Endodermal cell (in vitro differentiated cells): ENCODE measurements at places on chromosomes 1 and 21. TPM values are rescaled to one million over a fixed set of nuclear protein-coding genes. Genes with fewer than 3 reads are reported as not detected.

The FCRL4 gene
- not detected in 2 replicates for total RNA-seq

The INAVA gene
- total RNA-seq = 36.2 to 61.5 TPM (median 58.5 TPM) in 3 replicates

The ASAP3 gene
- 64.9 to 99.5 TPM (median 91.0 TPM) in 3 replicates for total RNA-seq

The DHCR24 gene
- 310 and 340 TPM in 2 replicates for total RNA-seq

The HOOK1 gene
- total RNA-seq = 19.5 and 19.9 TPM in 2 replicates

The MAP3K21 gene
- 12.8 to 15.4 TPM (median 14.6 TPM) in 3 replicates for total RNA-seq

The SV2A gene
- 23.9 and 26.2 TPM in 2 replicates for total RNA-seq

The CHI3L2 gene
- total RNA-seq = not detected in 2 replicates

The CXADR gene
- 84.3 and 86.7 TPM in 2 replicates for total RNA-seq

DNA sequence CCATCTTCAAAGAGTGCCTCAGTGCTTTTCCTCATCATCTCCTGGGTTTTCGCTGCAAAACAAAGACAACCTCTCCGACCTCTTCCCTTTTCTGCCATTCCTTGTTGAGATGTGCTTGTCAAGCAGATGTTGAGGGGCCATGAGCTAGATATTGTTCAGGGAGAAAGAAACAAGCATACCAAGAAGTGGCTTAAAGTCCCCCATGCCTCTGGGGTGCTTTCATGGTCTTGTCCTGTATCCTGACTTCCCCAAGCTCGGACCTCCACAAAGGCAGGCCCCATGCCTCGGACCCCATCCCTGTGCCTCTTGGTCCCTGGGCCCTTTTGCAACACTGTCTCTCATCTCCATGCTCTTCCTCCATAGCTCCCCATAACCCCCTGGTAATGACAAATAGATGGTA is 103.8 kb downstream of the C1orf94 start:
- no peak for DNase-seq

- DNase-seq = peak; percentile 82
Measured at GRCh38 chr1:184270556-184270955, 116.3 kb upstream of the C1orf21 start.

GRCh38 chr1:220784751-220785150 is 2.0 kb upstream of the MTARC1 start:
- peak; percentile 55 for DNase-seq

DNA sequence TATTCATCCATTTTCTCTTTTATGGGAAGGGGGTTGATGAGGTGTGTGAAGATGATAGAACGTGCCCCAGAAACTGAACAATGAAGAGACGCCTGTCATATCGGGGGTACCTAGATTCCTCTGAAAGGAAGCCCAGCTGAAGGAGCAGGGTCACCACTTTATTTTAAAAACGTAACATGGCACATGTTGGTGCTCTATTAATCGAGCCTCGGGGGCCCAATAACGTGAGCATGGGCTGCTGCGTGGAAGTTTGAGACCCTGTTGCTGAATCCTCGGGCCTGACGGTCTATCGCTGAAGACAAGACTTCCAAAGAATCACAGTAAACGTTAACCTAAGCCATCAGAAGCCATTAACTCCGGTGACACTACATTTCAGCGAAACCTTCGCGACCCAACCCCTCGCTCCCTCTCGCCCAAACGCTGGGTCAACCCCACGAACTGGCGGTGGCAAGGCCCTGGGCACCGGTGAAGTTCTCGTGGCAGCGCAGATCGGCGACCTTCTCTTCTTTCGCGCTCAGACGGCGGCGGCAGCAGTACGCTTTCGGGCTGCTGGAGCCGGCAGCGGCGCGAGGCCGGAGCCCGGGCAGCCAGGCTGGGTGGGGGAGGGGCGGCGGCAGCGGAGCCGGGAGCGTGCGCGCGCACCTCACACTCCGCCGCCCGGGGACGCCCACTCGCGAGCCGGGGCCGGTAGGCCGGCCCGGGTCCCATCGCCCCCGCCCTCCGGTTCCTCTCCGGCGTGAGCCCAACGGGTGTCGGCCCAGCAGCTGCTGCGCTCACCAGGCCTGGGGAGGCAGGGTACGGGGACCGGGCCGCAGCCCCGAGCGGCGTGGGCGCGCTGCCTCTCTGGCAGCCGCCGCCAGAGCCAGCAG is 838 bp upstream of the MAN1A2 start:
- DNase-seq = peak; percentile 90

DNA sequence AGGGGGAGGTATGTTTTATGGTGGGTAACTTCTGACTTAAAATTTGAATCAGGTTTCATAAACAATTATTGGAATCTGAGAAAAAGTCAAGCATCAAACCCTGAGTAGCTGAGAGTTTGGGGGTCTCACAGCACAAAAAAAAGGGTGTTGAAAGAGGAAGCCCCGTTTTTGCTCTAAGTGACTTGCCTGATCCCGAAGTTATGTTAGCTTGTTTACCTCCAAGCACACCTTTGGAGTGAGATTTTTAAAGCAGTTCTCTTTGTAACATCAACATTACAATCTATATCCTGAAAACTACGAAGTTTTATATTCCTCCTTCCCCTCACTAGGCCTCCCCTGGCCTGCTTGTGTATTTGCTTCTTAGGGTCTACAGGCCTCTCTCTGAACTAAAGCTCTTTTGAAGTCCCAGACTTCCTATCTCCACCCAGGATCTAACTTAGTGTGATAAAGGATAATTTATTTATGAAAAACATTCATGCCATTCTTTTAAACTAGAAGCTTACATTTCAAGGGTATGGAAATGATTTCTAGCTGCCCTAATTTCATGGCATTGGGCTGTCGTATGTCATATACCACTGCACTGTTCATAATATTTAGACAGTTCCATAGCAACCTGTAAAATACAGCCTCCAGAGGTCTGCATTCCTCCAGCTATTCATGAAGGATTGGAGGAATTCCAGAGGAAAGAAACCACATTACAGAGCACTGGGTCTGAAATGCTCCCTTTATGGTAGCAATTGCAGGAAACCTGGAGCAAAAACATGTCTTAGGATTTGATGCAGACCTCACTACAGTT is 36.1 kb upstream of the RGS1 start:
- no peak for DNase-seq

DNA sequence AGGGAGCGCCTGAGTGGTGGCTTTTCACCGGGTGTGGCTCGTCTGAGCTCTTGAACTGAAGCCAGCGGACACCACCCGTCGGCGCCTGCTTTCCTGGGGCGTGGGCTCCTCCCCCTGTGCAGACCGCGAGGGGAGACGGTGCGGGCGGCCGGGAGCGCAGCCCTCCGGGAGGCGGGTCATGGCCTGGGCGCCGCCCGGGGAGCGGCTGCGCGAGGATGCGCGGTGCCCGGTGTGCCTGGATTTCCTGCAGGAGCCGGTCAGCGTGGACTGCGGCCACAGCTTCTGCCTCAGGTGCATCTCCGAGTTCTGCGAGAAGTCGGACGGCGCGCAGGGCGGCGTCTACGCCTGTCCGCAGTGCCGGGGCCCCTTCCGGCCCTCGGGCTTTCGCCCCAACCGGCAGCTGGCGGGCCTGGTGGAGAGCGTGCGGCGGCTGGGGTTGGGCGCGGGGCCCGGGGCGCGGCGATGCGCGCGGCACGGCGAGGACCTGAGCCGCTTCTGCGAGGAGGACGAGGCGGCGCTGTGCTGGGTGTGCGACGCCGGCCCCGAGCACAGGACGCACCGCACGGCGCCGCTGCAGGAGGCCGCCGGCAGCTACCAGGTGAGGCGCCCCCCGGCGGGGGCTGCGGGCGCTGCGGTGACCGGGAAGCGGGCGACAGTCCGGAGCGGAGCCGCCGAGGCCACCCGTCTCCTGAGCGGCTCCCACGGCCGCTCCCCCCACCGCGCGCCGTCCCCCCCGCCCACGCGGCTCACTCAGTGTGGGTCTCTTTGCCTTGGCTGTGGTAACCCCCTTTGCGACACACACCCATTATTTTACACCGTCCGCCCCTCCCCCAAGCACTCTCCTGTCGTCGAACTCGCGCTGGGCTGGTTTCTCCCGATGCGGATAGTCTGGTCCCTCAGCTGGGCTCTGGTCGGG is at the start of gene TRIM58:
Gene TRIM58 (plus strand): TSS at position 119 of the 916 bp plus-strand sequence. CDS start 60 bp downstream, at position 179.
- DNase-seq = no peak

- DNase-seq = no peak
Measured at GRCh38 chr1:155242805-155243358, 12.4 kb downstream of the ENTREP3 start.

- DNase-seq = no peak
Measured at GRCh38 chr21:42002421-42002958, 7.7 kb downstream of the ZBTB21 start.

DNA sequence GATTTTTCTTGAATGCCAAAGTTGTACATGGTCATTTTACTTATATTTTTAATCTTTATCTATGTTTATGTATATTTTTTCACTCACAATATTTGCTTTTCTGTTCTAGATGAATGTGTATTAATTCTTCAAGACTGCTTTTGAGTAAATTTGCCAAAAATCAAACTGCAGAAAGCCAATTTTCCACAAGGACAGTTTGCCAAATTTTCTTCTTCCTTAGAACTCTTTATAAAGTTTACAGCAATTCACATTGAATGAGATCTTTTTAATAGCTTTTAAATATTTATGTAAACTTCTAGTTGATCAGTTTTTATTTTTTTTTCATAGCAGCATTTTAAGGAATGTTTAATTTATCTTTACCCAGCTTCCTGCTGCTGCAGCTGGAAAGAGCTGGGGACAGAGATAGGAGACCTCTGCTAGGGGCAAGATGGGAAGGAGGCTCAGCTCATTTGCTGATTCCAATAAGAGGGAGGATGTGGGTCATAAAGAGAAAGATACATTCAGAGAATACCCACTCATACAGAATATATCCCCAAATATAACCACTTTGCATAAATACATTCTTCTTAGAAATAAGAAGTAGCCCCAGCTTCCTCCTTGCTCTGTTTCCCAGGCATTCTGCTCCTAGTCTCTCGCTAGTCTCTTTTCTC is 93.0 kb downstream of the ODF2L start:
- DNase-seq = no peak

- DNase-seq = no peak
Measured at GRCh38 chr1:45612941-45613579, 10.8 kb downstream of the CCDC17 start.

DNA sequence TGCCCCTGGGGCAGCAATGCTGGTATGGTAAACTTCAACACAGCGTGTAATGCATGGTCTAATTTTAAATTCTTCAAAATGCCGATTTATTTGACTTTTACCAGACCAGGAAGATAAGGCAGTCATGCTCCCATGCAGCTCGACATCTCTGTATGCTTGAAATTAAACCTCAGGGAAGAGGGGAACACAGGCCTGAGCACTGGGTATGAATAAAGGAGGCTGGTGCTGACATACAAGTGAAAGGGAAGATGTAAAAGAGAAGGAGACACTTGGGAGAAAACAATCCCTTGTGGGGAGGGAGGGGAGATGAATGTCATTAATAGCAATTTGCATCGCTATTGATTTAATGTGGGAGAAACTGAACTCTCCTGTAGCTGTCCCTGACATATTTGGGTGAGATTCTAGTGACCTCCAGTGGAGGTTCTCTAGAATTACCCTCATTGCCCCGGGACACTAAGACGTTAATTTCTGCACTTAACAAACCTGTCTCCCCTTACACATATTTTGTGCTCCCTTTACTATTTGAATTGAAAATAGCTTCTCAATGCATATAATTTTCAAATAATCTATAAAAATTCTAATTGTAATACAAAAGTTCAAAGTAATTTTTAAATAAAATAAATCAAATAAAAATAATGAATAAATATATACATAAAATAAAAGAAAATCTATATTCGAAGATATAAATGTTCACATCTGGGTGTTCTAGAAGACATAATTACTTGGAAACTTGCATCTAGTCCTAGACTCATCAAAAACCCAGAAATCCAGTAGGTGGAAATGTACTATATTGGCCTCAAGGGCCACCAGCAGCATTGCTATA is 283.1 kb downstream of the LMX1A start:
- no peak for DNase-seq
